Mucosa of descending colon (tissue), 3 donors: ENCODE measurements at places on chromosomes 3 and 15. TPM values are rescaled to one million over a fixed set of nuclear protein-coding genes. Genes with fewer than 3 reads are reported as not detected.

The PAK6 gene
- 0.98 TPM for total RNA-seq

The SIDT1 gene
- total RNA-seq = 61.2 TPM

The SOX2 gene
- 5.7 TPM for total RNA-seq

The PTH1R gene
- 1.9 TPM for total RNA-seq

The FBXL2 gene
- total RNA-seq = 5.6 TPM

The ZPLD1 gene
- 0.32 TPM for total RNA-seq

The PLCL2 gene
- 35.0 TPM for total RNA-seq

The MYNN gene
- total RNA-seq = 11.6 TPM

The LDHAL6B gene
- total RNA-seq = not detected

The CTXN2 gene
- total RNA-seq = not detected

The CCDC39 gene
- total RNA-seq = 0.10 TPM
